Effector memory CD8-positive, alpha-beta T cell (primary cell): ENCODE measurements at places on chromosomes 5 and 9.

DNA sequence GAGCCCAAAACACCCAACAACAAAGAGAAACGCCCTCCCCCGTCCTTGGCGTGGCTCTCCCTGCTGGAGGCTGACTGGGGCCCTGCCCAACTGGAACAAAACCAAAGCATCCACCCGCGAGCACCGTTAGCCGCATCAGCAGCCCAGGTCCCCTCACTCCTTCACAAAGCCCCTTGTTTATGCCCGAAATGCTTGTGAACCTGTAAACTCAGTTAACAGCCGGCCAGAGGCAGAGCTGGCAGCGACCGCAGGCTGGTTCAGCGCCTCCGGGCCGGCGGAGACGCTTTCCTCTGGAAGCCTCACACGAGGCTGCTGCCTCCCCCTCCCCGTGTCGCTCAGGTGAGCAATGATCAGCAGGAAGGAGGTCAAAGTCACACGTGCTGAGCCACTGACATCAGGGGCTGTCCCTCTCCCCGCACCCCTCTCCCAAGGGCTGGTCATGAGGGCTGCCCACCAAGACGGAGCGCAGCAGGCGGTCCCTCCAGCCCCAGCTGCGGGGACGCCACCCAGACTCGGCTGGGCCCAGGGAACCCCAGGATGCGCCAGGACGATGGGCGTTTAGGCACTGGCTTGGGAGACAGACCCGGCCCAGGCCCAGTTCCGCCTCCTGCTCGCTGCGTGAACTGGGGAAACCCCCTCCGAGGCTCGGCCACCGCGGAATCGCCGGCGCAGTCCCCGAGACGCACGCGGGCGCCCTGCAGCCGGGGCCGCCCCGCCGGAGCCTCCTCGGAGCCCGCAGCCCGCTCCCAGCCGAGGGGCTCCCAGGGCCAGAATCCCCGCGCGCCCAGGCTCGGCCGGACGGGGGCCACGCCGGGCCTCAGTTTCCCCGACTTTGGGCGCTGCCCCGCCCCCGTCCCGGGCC lies 563 bp downstream of the SNAPC4 start:
- H3K4me3 ChIP-seq, result peak overlapping the region; percentile 85
- DNase-seq, result peak; percentile 23
- no peaks in the 10 kb centered on the region for H3K27me3 ChIP-seq
- peaks cover 36% of the 10 kb centered on the region for H3K4me1 ChIP-seq
- peak overlapping the region; percentile 90 for H3K27ac ChIP-seq

- no peak overlapping the region for H3K27ac ChIP-seq
- H3K4me1 ChIP-seq, result peaks cover 2% of the 10 kb centered on the region
- H3K27me3 ChIP-seq, result peaks cover 5% of the 10 kb centered on the region
These were observed 101.7 kb upstream of the FCN2 start for GRCh38 chr9:134778841-134779411.

DNA sequence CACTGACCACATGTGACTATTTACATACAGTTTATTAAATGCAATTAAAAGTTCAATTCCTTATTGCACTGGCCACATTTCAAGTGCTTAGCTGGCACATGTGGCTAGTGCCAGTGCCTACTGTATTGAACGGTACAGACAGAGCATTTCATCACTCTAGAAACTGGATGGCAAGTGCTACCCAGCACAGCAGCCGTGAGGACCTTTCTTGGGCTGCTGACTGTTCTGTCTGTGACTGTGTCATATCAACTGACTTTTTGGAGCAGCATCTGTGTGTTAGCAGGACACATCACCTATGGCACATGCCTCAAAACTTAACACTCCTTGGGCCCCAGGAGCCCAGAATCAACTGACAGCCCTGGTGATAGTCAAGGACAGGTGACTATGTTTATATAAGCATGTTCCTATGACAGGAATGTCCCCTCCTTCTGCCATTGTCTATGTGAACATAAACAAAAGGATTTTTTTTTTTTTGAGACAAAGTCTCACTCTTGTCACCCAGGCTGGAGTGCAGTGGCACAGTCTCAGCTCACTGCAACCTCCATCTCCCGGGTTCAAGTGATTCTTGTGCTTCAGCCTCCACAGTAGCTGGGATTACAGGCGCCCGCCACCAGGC lies 8.9 kb downstream of the IRF1 start:
- H3K4me3 ChIP-seq, result peak overlapping the region; percentile 77
- H3K36me3 ChIP-seq, result peaks cover 100% of the 10 kb centered on the region
- peak overlapping the region; percentile 99 for H3K27ac ChIP-seq
- DNase-seq, result no peak
- H3K4me1 ChIP-seq, result peaks cover 85% of the 10 kb centered on the region
- no peaks in the 10 kb centered on the region for H3K27me3 ChIP-seq

DNA sequence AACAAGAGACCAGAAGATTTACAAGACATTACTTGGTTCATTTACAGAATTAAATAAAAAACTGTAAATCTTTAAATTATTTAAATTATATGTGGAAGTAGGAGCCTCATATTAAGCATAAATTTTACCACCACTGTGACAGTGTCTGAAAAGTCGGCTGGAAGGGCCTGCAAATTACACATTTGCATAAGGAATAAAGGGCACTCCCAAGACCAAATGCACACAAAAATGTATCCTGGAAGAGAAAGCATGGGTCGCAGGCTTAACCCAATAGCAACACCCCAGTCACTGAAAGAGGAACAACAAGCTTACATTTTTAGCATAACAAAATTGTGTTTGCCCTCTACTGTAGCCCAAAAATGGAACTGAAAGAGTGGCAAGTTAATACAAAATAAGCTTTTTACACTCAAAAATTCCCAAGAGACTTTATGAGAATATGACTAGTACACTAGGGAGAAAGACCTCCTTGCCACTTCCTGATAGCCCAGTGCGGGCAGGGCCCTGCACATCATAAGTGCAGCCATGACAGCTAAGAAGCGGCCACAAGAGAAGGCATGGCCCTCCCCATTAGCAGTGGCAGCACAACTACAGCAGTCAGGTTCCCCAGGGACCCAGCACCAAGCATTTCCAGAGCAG lies 482.0 kb downstream of the DTWD2 start:
- no peaks in the 10 kb centered on the region for H3K36me3 ChIP-seq
- H3K4me3 ChIP-seq, result no peak overlapping the region
- no peak for DNase-seq
- H3K27me3 ChIP-seq, result no peaks in the 10 kb centered on the region

GRCh38 chr9:84858364-84858763 lies 188.8 kb downstream of the NTRK2 start:
- no peak overlapping the region for H3K27ac ChIP-seq
- DNase-seq, result no peak
- no peaks in the 10 kb centered on the region for H3K4me1 ChIP-seq
- no peaks in the 10 kb centered on the region for H3K36me3 ChIP-seq
- no peak overlapping the region for H3K4me3 ChIP-seq

GRCh38 chr9:27353474-27354229 lies 56.7 kb upstream of the EQTN start:
- no peaks in the 10 kb centered on the region for H3K27me3 ChIP-seq
- DNase-seq, result no peak
- H3K4me3 ChIP-seq, result no peak overlapping the region
- no peaks in the 10 kb centered on the region for H3K36me3 ChIP-seq
- peaks cover 9% of the 10 kb centered on the region for H3K4me1 ChIP-seq

DNA sequence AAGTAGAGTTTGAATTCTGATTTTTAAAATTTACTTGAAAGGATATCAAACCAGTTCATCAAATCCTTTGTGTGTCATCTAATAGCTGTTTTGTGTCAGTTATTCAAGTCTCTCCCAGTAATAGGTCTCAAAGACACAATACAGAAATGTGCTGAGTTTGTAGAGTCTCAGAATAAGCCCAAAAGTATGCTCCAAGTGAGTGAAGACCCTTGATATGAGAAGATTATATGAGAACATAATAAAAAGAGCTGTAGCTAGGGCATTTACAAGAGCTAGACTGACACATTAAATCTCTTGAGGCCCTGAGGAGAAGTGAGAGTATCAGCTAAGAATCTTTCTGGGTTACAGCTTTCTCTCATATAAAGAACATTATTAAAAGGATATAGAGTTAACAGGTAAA lies 721.0 kb upstream of the ARRDC3 start:
- H3K27me3 ChIP-seq, result no peaks in the 10 kb centered on the region
- H3K36me3 ChIP-seq, result no peaks in the 10 kb centered on the region
- H3K4me3 ChIP-seq, result no peak overlapping the region
- H3K4me1 ChIP-seq, result no peaks in the 10 kb centered on the region
- no peak for DNase-seq

DNA sequence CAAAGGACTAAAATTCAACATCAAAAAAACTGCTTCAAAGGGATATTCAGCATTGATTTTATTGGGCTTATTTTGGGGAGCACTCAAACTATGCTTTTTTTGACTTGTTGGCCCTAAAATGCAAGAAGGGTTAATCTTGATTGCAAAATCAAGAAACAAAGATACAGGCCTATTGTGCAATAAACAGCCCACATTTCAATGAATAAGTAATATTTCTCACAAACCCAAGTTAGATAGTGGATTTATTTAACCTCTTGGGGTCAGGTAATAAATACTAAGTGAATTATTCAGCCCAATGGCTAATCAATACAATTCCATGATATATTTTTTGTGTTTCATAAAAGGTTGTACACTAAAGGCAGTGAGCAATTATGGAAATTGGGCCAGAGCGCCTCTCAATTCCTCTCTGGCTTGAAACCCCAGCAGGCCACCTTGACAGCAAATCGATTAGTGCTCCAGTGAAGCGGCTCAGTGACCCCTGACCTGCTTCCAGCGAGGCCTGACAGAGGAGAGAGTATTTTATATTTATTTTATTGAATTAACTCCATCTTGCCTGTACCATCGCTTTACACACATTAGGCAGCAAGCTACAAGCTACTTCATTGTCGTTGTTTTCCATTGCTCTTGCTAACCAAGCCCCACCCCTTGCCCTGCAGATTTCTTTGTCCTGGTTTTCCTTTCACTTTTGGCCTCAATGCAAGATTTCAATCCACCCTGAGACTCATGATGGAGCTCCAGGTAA lies 65.5 kb downstream of the EBF1 start:
- DNase-seq, result no peak
- no peaks in the 10 kb centered on the region for H3K4me1 ChIP-seq
- H3K36me3 ChIP-seq, result no peaks in the 10 kb centered on the region
- H3K4me3 ChIP-seq, result no peak overlapping the region
- H3K27ac ChIP-seq, result no peak overlapping the region

DNA sequence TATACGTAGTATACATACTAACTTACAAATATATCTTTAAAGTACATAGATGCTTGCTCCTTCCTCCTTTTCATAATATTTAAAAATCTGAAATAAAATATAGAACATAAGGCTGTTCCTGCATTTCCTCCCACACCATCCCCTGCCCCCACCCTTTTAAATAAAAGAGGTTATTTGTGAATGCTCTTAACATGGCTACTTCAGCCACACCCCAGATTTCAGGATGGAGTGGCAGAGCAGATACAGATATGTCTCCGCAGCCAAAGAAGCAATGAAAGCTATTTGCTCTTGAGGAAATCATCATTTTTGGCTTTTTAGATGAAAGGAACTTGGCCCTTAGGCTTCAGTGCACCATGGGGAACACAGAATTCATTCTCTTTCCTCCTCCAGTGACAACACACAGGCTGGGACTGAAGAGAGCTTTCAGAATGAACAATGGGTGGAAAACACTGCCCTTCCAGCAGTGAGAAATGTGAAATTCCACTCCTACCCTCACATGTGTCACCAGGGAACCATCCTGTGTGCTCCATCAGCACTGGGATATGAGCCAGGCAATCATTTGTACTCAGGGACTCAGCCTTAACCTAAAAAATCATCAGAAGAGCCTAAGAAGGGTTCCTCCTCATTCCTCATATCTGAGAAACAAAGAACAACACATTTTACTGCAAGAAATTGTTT lies 134.3 kb downstream of the PPP2R2B start:
- no peaks in the 10 kb centered on the region for H3K36me3 ChIP-seq
- no peak for DNase-seq
- H3K27ac ChIP-seq, result no peak overlapping the region
- H3K4me3 ChIP-seq, result no peak overlapping the region
- H3K27me3 ChIP-seq, result no peaks in the 10 kb centered on the region

GRCh38 chr5:158569534-158569933 lies 530.2 kb downstream of the EBF1 start:
- DNase-seq, result no peak
- H3K4me1 ChIP-seq, result no peaks in the 10 kb centered on the region
- no peak overlapping the region for H3K4me3 ChIP-seq
- no peaks in the 10 kb centered on the region for H3K36me3 ChIP-seq
- no peak overlapping the region for H3K27ac ChIP-seq

DNA sequence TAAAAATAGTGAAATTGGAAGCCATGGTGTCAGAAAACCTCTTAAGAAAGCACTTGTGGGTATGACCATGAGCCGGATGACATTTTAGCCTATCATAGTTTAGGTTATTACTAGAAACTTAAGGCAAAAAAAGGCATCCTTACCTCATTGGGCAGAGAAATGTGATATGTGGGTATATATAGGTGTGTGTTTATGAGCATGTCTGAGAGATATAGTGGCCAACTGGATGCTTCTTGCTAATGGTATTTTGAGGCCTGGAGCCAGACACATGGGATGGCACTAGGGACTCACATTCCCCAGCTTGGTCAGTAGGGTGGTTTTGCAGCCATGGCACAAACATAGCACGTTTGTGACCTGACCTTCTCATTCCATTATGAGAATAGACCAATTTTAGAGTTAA lies 295.6 kb upstream of the MEF2C start:
- DNase-seq, result no peak
- no peaks in the 10 kb centered on the region for H3K36me3 ChIP-seq
- no peaks in the 10 kb centered on the region for H3K4me1 ChIP-seq

DNA sequence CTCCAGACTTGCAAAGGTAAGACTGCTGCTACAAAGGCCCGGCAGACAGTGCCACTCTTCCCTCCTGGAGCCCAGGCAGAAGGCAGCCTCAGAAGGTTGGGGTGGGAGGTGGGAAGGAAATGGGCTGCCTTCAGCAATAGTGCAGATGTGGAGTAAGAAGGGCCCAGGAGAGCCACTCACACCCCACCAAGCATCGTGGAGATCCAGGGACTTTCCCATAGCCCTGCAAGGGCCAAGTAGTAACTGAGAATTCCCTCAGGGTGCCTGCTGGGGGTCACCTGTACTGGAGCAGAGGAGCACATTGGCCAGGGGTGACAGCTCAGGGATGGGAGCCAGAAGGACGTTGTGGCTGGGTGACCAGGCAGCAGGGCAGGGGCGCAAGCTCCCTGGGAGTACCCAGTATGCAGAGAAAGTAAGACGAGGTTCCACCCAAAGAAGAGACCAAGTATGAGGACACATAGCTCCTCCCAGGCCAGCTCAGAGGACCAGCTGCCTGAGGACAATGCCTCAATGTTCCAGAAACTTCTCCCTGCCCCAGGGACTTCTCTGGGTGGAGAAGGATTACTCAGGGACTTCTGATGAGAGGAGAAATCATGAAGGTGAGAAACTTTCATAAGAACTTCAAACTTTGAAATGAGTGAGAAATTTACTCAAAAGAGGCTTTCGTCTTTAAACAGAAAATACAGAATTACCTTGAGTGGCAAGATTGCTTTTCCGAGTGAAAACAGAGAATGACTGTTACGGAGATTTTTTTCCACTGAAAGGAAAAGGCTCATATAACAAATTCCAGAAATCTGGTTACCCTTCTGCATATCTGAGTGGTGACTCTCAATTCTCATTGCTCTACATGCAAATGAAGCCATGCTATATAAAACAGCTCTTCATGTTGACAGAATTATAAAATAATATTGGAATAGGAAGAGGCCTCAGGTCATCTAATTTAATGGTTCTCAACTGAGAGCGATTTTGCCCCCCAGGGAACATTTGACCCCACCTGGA lies 87.9 kb upstream of the TRIO start:
- H3K36me3 ChIP-seq, result no peaks in the 10 kb centered on the region
- DNase-seq, result no peak
- H3K27ac ChIP-seq, result no peak overlapping the region
